ENCODE measurements at places on chromosomes 3 and 15.

GRCh38 chr15:65532738-65533051, 2.4 kb downstream of the HACD3 start:
- no peak for DNase-seq

- no peak for DNase-seq
Observed at GRCh38 chr15:44713006-44713966, 2.0 kb downstream of the B2M start.

- no peak for DNase-seq
Observed at GRCh38 chr3:53225651-53226050, 30.2 kb downstream of the TKT start.

- DNase-seq, result no peak
Observed at GRCh38 chr3:73555076-73555475, 69.7 kb downstream of the PDZRN3 start.

DNA sequence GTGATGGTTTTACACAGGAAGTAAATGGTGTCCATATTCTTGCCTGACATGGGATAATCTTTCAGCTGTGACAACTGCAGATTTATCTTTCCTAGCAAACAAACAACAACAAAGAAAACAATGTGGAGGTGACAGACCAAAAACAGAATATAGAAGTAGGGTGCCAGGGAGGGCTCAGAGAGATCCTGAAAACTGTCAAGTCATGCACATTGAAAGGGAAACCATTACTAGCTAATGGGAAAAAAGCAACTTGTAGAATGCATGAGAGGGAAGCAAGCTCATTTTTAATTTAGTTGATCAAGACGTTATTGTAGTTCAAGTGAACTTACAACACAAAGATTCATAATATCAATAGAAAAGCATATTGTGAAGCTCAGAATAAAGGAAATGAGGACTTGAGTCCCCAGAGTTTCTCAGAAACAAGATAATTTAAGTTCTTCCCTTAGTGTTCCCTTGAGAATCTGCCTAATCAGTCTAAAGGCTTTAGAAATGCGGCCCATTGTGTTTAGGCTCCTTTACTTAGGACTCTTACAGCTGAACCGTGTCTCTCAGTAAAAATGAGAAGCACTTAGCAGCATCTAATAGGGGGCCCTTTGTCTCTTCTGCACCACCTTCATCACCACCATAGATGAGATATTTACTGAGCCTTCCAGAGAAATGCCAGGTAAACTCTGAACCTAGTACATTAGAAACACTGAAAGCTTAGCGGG, 115.6 kb upstream of the CADPS start:
- DNase-seq, result no peak

GRCh38 chr3:52025453-52025852, 29.8 kb upstream of the RPL29 start:
- DNase-seq, result no peak

DNA sequence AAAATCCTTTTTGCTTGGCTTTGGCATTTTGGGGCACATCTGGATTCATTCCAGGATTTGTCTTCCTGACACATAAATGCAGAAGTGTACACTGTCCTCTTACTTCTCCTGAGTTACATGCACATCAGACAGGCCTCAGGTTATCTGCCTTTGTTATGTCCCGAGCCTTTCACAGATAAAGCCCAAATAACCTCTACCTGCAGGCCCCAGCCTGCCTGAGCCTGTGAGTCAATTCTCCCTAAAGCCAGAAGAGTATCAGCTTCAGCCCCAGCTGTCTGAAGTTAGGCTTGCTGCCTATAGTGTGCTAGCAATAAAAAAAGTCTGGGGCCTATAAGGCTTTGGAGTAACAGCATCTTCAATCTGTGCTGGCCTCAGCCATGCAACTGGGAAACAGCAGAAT, 17.7 kb upstream of the GSK3B start:
- no peak for DNase-seq

- DNase-seq, result no peak
Observed at GRCh38 chr3:150267288-150267687, 140.8 kb upstream of the TSC22D2 start.

DNA sequence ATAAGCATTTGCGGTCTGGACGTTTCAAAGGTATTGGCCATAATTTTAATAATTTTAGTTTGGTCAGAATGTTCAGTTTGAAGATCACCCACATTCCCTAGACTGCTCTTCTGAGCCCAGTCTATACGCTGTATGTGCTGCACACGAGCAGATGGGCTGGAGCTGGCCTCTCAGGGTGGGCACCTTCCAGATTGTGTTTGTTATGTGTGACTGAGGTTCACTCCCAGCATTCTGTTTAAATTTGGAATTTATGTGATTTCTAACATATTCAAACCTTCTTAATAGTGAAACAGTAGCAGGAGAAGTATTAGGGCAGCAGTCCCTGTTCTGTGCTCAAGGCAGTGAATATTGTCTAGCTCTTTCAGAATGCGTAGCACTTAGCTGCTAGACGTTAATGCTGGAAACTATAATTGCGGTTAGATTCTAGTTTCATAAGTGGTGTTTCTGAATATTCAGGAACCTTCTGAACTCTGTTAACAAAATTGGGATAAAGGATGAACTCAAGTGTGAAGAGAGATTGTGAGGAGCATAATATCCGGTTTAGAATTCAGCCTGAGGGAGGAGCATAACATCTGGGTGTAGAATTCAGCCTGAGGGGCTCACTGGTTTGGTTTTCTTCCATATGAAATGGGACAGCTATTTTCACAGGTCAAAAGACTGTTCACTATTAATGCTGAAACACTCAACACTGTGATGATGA, 68.6 kb upstream of the RPL35A start:
- DNase-seq, result no peak

GRCh38 chr3:193928354-193929209, 207.4 kb upstream of the HES1 start:
- no peak for DNase-seq

GRCh38 chr3:46202535-46202934, 5.6 kb downstream of the CCR1 start:
- DNase-seq, result no peak

DNA sequence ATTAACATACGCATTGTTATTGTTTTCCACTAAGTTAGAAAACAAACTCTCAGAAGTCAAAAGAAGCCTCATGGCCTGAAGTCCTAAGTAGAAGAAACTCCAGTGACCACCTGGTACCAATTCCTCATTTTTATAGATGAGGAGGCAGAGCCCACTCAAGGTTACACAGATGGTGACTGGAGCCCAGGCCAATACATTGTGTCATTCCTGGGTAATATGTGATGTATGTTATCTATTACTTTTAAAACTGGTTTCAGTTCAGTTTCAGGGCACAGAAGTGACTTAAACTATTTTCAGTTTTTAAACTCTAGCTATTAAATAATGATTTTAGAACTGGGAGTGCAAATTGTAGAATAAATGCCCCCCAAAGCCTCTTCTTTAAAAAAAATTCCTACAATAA, 66.7 kb upstream of the STXBP5L start:
- DNase-seq, result no peak

DNA sequence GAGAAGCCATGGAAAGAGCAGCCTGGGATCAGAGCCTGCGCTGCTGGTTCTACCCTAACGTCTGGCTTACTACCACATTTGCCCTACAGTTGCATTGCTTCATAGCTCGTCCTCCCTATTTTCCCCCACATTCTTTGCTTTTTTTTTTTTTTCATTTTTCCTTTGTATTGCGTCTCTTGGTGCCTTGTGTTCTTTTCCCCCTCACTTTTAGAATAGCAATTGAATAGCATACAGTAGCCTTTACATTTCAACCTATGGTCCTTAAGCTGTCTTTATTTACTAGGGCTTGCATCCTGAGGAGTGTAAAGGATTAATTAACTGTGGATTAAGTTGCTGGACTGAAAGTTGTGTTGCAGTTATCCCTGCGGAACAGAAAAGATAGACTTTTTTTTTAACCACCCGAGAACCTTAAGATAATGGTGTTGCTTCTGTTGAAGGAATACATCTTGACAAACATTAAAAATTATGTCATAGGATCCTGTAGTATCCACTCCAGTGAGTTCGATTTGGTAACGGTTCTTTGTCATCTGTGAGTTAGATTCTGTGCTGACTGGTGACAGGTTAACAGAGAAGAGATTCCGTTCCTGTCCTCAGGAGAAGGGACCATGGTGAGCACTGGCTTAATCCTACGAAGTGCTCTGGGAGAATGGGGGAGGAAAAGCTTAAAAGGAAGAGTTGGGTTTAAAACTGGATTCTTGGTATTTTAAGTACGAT, 417.4 kb upstream of the NAALADL2 start:
- DNase-seq, result no peak

GRCh38 chr3:149122721-149123578, 6.5 kb upstream of the HPS3 start:
- DNase-seq, result no peak

- no peak for DNase-seq
Observed at GRCh38 chr3:72259755-72260587, 475.0 kb upstream of the PROK2 start.

DNA sequence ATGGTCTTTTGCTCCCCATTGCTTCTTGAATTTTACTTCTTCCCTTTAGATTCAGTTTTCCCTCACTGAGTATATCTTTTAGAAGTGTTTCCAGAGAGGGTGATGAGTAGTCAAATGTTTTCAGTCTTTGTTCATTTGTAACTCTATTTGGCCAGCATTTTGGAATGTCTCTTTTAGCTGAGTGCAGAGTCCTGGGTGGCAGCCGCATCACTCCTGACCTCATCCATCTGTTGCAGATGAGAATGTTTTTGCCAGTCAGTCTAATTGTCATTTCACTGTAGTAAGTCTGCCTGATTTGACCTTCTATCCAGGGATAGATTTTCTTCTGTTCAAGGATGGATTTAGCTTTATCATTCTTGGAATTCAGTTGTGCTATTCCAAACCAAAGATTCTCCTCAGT, 7.3 kb downstream of the SRPRB start:
- no peak for DNase-seq

GRCh38 chr15:99633655-99634054, 67.9 kb downstream of the MEF2A start:
- DNase-seq, result no peak

- no peak for DNase-seq
Observed at GRCh38 chr3:72407766-72408165, 440.5 kb downstream of the SHQ1 start.

- DNase-seq, result no peak
Observed at GRCh38 chr3:73618461-73618860, 6.3 kb downstream of the PDZRN3 start.

DNA sequence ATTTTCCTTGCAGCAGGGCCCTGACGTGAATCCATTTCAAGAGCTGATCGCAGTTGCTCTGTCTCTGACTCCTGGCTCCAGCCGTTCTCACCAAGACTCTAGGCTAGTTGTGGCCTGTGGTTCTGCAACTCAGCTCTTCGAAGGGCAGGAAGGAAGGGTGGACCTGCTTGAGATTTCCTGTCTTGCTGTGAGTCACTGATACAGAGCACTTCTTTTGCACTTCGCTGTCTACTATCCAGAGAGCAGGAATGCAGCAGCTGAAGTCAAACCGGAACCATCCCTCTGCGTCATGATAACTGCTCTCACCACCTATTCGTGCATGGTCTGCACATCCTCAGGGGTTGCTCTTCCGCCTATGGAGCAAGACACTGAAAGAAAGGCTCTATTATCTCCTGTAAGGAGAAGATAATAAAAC, 59.7 kb downstream of the RAP2B start:
- no peak for DNase-seq

- no peak for DNase-seq
Observed at GRCh38 chr15:77557564-77557963, 75.1 kb downstream of the LINGO1 start.

DNA sequence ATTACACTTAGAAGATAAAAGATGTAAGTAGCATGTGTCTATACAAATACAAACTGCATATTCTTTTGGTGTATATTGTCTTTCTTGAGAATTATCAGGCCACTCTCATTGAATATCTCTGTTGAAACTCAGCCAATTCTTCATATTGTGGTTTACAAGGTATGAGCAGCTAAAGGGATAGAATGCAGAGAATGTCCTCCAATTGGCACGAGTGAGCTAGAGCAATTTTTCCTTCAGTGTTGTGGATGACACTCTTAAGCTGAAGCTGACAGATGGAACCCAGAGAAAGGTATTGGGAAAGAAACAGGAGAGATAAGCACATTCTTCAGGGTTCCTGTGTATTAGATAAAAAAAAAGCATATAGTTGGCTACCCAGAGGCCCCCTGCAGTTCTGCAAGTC, 453.1 kb downstream of the EPHA3 start:
- no peak for DNase-seq

DNA sequence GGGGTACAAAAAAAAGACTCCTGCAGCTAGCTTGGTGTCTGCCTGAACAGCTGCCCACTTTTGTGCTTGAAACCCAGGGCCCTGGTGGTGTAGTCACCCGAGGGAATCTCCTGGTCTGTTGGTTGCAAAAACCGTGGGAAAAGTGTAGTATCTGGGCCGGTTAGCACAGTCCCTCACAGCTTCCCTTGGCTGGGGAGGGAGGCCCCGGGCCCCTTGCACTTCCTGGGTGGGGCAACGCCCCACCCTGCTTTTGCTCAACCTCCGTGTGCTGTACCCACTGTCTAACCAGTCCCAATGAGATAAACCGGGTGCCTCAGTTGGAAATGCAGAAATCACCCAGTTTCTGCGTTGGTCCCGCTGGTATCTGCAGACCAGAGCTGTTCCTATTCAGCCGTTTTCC, 211.7 kb upstream of the ZPLD1 start:
- DNase-seq, result no peak

DNA sequence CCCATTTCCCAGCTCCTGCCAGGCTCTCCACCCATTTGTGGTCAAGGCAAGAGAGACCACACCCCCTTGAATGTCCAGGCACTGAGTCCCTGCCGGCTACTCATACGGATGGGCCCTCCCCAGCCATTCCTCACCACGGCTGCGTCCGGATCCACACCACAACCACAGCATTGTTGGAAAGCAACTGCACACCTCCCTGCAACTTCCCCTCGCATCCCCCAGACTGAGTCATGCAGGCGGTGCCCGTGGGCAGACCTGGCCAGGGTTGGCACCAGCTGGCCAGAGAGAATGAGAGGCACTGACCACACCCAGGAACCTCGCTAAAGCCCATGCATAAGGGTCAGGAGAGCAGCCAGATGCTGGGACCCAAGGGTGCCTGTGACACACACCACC, 30.5 kb downstream of the LOXL1 start:
- DNase-seq, result no peak

DNA sequence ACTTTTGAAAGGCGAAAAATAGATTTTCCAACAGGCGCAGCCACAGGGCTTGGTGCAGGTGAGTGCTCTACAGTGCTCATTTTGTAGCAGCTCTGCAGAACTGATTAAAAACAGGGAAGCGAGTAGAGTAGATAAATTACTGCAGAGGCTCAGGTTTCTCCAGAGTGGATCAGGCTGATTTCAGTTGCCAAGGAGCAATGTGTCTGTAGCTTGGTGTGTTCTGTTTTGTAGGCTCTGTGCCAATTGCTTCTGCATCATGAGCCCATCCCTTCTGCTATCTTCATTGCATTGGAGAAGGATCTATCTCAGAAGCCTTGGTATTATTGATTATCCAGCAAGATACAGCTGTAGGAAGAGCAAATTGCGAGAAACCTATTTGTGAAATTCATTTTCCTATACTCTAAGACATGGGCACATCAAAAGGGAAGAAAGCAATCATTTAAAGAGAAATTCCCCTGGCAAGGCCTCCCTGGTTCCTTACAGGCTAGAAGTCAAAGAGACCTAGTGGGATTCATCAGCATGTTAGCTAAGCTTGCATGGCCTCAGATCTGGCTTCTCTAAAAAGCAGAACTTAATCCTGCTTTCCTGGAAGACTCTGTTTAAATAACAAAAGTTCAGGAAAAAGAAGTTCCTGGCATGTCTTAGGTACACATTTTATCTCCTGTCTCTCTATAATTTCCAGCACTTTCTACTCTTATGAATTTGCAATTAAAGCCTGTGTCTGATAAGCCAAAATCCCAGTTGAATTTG, 432.4 kb upstream of the ATP10A start:
- DNase-seq, result no peak
